ENCODE measurements at places on chromosomes 6 and 20.

DNA sequence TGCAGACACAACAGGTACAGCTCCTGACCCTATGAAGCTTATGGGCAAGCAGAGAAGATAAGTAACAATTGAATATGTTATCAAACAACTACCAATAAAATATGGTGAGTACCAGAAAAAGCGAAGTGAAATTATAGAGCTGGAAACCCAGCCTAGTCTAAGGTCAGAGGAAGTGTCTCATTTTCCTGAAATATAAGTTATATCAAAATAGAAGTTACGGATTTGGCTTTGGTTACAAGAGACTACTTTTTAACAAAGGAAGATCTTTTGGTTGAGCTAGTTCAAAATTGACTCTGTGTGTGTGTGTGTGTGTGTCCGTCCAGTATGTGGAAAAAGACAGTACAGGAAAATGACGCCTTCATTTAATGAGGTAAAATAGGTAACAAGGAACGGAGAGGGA is 8.9 kb downstream of the STX11 start:
- no peak for DNase-seq

DNA sequence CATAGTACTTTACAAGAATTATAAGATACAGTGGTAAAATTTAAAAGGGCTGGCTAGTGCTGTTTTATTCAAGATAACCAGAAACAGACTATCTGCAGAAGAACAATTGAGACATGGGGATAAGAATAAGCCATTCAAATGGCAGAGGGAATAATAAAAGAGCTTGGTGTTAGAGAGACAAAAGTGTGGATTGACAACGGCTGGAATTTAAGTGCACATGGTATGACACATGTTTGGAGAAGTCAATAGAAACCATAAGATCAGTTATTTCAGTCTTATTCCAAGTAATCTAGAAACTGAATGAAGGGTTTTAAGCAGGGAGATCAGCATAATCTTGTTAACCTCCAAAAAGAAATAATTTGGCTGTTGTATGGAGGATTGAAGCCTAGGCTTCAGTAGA is 1205.5 kb upstream of the CITED2 start:
- DNase-seq, result no peak

GRCh38 chr6:53547166-53547810 is 2.4 kb upstream of the GCLC start:
- no peak for DNase-seq

- no peak for DNase-seq
Measured at GRCh38 chr20:3279761-3280160, 40.8 kb upstream of the SLC4A11 start.
